ENCODE measurements at places on chromosomes 3 and 15. TPM values are rescaled to one million over a fixed set of nuclear protein-coding genes. Genes with fewer than 3 reads are reported as not detected.

TMOD2 gene
- total RNA-seq = 3.5 TPM

ZPLD1 gene
- total RNA-seq = not detected

CCR9 gene
- not detected for total RNA-seq

GNB5 gene
- total RNA-seq = 15.0 TPM

SLC28A2 gene
- total RNA-seq = not detected

UBL7 gene
- total RNA-seq = 77.5 TPM

WNT7A gene
- total RNA-seq = not detected

PPP1R14D gene
- total RNA-seq = not detected

RHCG gene
- not detected for total RNA-seq

NUP210 gene
- total RNA-seq = not detected

FBXL22 gene
- 0.15 TPM for total RNA-seq

FRMD4B gene
- 0.67 TPM for total RNA-seq

COL6A6 gene
- not detected for total RNA-seq

MAP4 gene
- 141 TPM for total RNA-seq

CD86 gene
- total RNA-seq = not detected

GOLGA8M gene
- not detected for total RNA-seq

PDE8A gene
- total RNA-seq = 19.0 TPM

ITIH1 gene
- not detected for total RNA-seq

CYP11A1 gene
- total RNA-seq = 0.84 TPM

CXCR6 gene
- total RNA-seq = not detected

TMIE gene
- not detected for total RNA-seq

PRC1 gene
- 172 TPM for total RNA-seq

ZNF385D gene
- total RNA-seq = 1.3 TPM

MFGE8 gene
- total RNA-seq = 87.6 TPM

STAB1 gene
- 0.50 TPM for total RNA-seq

ISLR gene
- 16.1 TPM for total RNA-seq

GABRR3 gene
- not detected for total RNA-seq

SERINC4 gene
- total RNA-seq = 0.15 TPM

MESD gene
- 16.3 TPM for total RNA-seq

AGBL1 gene
- not detected for total RNA-seq

HAPLN3 gene
- total RNA-seq = 4.9 TPM

C3orf49 gene
- total RNA-seq = not detected

CKMT1A gene
- not detected for total RNA-seq

MRPL47 gene
- 30.1 TPM for total RNA-seq

RETNLB gene
- total RNA-seq = not detected
